ENCODE measurements at places on chromosomes 5 and 9. TPM values are rescaled to one million over a fixed set of nuclear protein-coding genes. Genes with fewer than 3 reads are reported as not detected.

Gene PCDHGA12
- total RNA-seq: 2.2 TPM

Gene SSNA1
- 78.4 TPM for total RNA-seq

Gene FGF18
- total RNA-seq: 0.54 TPM

Gene CER1
- total RNA-seq: under 0.01 TPM

Gene PCDHGA7
- total RNA-seq: 0.81 TPM

Measured in hematopoietic multipotent progenitor cell (in vitro differentiated cells).